ENCODE measurements at places on chromosomes 16 and 17. TPM values are rescaled to one million over a fixed set of nuclear protein-coding genes. Genes with fewer than 3 reads are reported as not detected.

The PRCD gene
- total RNA-seq, result 1.5 TPM

The LRRC75A gene
- 0.36 TPM for total RNA-seq

GRCh38 chr17:49337884-49338283 lies 24.2 kb downstream of the ZNF652 start:
- DNase-seq, result peak; percentile 68

DNA sequence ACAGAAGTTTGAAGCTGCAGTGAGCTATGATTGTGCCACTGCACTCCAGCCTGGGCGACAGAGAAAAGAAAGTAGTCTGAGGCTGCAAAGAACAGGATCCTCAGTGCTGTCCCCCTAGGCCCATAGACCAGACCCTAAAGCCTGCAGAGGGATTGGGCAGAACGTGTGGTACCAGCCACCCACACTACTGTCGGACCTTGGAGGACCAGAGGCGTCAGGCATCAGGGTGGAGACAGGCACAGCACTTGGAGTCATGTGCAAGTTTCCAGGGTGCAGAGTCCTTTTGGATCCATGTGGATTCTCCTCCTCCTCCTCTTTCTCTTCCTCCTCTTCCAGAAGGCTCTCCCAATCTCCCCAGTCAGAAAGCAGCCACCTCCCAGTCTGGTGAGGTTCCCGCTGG lies 2.2 kb downstream of the SDR42E2 start:
- no peak for DNase-seq

GRCh38 chr16:67104845-67105244 lies 4.9 kb upstream of the PHAF1 start:
- DNase-seq, result no peak

- no peak for DNase-seq
These were observed 849 bp upstream of the SULT1A1 start for GRCh38 chr16:28610595-28611191.
